ENCODE measurements at places on chromosomes 1 and 21.

DNA sequence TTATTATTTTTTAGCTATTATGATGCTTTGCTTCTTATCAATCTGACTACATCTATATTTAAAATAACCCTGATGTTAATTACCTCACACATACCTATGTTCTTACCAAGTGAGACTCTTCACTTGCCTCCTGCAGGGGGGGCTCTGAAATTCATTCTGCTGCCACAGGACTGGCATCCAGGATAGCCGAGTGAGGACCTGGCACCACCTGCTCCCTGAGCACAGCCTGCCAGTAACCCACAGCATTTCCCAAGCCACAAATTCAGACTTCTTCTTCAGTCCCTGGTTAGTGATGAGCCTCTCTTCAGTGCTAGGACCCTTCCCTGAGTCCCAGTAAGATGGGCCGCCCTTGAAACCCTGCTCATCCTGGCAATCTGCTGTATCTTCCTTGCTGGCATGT is 296.5 kb upstream of the PLXNA2 start:
- DNase-seq: no peak

GRCh38 chr1:201885531-201886075 is 3.1 kb upstream of the SHISA4 start:
- DNase-seq: no peak

DNA sequence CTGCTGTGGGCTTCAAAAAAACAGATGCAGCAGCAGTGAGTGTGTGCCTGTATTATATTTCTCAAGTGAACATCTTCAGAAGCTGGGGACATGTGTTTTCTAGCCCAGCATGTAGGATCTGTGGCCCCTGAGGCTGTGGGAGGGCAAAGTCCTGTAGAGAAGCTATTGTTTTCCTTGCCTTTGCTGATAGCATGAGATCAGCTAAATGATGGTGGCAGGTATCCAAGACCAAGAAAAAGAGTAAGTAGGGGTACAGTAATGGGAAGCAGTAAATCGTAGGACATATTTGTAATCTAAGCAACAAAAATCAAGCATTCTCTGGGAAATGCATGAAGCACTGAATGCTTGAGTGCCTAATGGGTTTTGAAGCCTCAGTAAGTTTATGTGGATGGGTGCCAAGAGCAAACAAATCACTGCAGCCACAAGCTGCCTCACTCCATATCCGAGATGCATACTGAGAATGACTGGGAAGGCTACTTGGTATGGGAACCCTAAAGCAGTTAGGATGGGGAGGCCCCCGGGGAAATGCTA is 98.3 kb downstream of the CD58 start:
- no peak for DNase-seq

DNA sequence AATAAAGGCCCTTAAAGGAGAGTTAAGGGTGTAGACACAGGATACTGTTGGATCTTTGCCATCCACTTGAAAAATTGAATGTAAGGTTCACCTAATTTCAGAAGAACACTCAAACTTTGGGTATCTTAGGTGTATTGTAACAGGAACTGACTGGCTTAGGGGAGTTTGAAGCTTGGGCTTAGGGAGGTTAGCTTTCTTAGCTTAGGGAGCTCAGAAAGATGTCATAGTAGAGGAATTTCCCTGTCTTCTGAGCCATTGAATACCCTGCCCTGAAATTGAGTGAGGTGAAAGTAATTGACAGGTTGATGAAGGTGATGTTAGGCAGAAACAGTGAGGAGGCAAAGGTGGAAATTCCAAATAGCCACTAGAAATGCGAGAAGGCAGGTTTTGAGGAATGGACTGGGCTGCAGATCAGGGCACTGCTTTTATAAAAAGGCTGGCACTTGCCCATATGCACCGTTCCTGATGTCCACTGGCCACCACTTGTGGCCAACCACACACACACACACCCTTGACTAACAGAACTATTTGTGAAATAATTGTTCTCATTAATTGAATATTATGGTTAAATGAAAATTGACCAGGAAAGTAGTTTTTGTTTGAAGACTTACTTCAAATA is 16.5 kb downstream of the BACH1 start:
- DNase-seq: no peak

GRCh38 chr1:65420590-65421350 is at the start of the genes LEPR and LEPROT:
TSS of gene LEPR (plus strand) at chr1:65420668. CDS start at chr1:65565566, 144,898 bp downstream.
TSS of gene LEPROT (plus strand) at chr1:65420668. CDS start at chr1:65420725, 57 bp downstream.
- DNase-seq: no peak

GRCh38 chr1:91944087-91944486 is 5.1 kb upstream of the BRDT start:
- no peak for DNase-seq

GRCh38 chr1:212669600-212669999 is 30.0 kb downstream of the BATF3 start:
- DNase-seq: no peak

DNA sequence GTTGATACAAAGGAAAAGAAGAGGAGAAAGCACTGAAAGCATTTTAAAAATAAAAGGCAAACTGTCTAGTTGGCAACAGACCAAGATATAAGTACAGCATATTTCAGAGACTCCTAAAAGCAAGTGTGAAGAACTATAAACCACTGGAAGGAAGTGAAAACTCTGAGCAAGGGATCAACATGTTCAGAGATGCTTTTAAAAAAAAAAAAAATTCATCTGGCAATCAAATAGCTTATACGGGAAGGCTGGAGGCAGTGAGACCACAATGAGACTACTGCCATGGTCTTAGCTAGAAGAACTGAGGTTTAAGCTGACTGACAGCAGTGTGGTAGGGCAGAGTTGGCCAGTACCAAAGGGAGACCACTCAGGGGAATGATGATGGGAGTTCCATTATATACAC is 124.3 kb downstream of the VAV3 start:
- DNase-seq: no peak

DNA sequence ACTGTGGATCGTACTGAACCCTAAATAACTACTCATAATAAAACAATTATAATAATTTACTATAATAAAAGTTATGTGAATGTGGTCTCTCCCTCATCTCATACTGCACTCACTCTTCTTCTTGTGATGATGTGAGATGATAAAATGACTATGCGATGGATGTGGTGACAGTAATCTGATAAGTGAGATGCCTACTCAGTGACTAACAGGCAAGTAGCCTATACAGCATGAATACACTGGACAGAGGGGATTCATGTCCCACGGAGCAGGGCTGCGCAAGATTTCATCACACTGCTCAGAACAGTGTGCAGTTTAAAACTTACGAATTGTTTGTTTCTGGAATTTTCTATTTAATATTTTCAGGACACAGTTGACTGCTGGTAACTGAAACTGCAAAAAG is 304.0 kb downstream of the DUSP10 start:
- DNase-seq: no peak

- DNase-seq: no peak
These were observed 48.8 kb upstream of the KCNH1 start for GRCh38 chr1:211182746-211183145.

DNA sequence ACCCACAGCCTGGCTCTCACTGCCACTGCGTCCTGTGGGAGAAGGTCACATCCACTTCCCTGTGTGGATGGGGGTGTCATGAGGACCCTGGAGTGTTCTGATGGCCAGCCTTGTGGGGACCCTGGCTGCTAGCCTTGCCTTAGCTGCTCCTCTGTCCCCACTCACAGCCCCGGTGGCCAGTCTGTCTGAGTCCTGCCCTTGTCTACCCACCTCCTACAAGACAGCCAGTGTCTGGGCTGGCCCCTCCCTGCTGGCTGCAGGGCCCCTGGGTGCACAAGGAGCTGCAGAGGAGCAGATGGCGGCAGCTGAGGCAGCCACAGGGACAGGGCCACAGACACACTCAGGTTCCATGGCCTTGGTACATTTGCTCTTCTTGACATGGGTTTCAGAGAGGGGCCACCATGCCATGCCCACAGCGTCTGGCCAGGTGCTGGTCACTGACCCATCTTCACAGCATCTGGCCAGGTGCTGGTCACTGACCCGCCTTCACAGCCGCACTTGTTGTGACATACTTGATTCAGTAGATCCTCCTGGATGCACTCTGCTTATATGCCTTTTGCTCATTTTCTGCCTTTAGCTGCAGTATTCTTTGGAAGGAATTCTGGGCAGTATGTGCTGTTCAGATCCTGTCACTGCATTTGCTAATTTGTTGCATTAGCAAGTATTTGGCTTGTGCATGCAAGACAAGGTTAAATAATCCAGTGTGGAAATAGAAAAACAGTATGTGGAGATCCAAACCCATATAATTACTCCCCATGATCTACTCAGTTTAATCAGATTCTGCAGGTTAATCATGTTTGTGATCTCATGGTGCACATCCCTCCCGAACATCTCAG is 157.8 kb downstream of the PCBP3 start:
- no peak for DNase-seq

DNA sequence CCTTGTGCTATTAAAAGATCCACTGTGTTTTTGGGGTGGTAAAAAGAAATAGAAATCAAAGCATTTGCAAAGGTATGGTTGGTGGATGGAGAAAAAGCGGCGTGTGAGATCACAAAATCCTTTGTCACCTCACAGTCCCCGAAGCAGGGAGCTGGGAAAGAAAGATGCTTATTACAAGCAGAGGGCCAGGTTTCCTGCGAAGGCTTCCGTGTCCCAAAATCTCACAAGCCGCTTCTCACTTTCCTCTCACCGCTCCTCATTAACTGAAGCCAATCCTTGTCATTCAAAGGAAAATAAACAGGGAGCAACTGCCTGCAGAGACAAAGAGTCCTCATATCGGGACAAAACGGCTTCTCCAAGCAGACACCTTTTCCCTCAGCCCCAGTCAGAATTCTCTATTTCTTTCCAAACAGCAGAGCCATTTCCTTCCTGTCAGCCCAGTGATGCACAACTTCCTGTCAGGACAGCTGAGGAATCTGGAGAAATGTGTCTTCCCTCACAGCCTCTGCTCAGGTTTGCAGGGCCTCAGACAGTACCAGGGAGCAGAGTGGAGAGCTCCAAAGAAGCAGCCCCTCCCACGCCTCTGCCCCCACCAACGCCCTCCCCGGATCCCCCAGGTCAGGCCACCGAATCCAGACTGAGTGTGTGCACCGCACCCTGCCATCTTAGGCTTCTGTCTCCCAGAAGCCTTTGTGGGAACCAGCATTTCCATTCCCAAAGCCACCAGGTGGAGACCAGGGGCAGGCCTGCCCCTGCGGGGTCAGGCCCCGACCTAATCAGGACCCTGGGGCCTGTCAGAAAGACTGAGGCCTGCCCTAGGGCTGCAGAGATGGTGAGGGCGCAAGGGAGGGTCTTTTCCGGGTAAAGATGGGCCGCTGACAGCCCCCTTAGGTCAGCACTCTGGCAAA is 29.6 kb downstream of the KCNN3 start:
- DNase-seq: no peak

GRCh38 chr1:60129911-60130310 is 56.3 kb upstream of the C1orf87 start:
- no peak for DNase-seq

DNA sequence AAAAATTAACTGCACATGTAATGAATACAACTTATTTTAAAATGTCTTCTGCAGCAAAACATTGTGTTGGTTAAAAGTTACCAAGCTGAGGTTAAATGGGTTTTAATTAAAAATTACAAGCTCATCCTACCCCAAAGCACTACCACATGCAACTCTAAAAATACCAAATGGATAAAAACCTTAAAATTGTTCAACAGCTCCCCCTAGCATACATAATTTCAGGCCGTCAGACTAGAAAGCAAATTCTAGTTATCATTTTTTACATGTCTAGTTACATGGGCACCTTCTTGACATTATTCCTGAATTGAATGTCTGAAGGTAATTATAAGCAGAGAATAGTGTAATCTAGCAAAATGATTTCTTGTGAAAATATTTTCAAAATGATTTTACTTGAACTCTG is 176.5 kb downstream of the C1orf21 start:
- no peak for DNase-seq

- no peak for DNase-seq
These were observed 15.3 kb downstream of the SLC16A4 start for GRCh38 chr1:110375490-110375889.

DNA sequence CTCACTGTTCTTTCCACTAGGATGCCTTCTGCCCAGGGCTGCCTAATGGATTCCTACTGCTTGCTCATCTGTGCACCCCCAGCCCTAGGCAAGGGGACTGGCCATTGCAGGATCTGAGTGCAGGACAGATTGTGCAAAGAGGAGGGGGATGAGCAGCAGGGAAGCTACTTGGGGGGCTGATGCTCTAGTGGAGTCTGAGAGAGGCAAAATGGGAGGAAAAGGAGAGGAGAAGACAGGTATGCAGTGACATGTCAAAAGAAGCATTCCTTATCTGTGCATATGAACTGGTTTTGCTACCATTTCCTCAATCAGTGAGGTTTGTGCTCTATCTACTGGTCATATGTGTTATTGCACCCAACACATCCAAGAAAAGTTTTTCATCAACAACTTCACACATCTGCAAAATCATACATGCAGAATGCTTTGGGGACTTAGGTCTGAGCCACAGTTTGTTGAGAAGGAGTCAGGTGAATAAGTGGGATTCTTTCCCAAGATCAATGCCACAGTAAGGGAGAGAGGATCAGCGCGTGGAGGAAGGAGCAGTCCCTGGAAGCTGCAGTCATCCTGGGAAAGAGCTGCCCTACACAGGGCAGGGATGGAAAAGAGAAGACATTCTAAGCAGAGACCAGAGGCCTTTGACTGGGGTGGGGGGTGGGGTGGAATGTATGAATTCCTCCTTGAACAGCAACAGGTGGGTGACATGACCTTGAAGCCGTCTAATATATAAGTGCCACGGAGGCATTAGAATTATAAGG is 14.4 kb downstream of the SLC5A9 start:
- no peak for DNase-seq

DNA sequence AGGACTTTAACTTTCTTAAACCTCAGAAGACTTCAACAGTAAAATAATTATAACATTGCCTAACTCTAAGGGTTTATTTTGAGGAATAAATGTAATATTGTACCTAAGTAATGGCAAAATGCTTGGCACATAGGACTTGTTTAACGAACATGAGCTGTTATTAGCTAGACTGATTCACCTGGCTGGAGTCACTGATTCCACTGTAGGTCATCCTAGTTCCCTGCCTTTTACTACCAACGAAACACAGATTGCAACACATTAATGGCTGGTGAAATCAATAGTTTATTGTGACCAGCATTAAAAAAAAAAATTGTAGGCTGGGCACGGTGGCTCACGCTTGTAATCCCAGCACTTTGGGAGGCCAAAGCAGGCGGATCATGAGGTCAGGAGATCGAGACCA is 45.5 kb upstream of the ATP5PO start:
- DNase-seq: no peak

DNA sequence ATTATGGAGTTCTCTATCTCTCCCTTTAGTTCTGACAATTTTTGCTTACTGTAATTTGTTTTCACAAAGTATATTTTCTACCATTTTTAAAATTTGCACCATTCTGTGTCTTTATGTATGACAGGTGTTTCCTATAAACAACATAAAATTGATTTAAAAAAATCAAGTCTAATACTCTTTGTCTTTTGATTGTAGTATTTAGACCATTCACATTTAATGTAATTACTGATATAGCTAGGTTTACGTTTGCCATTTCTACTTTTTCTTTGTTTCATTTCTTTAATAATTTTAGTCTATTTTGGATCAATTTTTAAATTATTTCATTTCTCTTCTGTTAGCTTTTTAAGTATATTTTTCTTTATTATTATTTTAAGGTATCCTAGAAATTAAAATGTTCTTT is 44.4 kb upstream of the LCE5A start:
- no peak for DNase-seq

All from stimulated activated CD8-positive, alpha-beta memory T cell treated with anti-CD3 and anti-CD28 coated beads, Interleukin-7, amount 100 ng/mL, for 48 hours (primary cell).